Heart right ventricle (tissue), 16 donors: ENCODE measurements at places on chromosomes 16 and 17. TPM values are rescaled to one million over a fixed set of nuclear protein-coding genes. Genes with fewer than 3 reads are reported as not detected.
A peak's percentile ranks its signal among the peaks of the same experiment; 100 is the strongest.

- no peaks in the 10 kb centered on the region for H3K27me3 ChIP-seq
- H3K36me3 ChIP-seq, result no peaks in the 10 kb centered on the region
- no peak overlapping the region for H3K4me3 ChIP-seq
- no peak overlapping the region for H3K27ac ChIP-seq
- peaks cover 39% of the 10 kb centered on the region for H3K4me1 ChIP-seq
Observed at GRCh38 chr17:64443086-64443760, 5.7 kb upstream of the MILR1 start.

DNA sequence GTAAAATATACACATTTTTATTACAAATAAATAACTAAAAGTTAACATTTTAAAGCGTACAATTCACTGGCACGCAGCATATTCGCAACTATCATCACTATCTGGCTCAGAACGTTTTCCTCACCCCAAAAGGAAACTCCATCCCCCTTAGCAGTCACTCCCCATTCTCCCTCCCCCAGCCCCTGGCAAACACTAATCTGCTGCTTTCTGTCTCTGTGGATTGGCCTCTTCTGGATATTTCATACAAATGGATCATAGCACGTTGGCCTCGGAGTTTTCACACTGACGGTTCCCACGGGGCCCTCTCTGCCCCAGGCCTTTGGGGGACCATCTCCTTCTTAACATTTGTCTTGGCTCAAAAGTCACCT, 64.6 kb downstream of the RTN4RL1 start:
- H3K4me1 ChIP-seq, result peaks cover 10% of the 10 kb centered on the region
- no peaks in the 10 kb centered on the region for H3K36me3 ChIP-seq
- no peak for DNase-seq
- H3K27ac ChIP-seq, result no peak overlapping the region
- no peaks in the 10 kb centered on the region for H3K27me3 ChIP-seq
- no peak overlapping the region for H3K4me3 ChIP-seq

Gene TP53TG3C
- polyA plus RNA-seq, result not detected

Gene C16orf92
- polyA plus RNA-seq, result not detected

Gene SLFN14
- polyA plus RNA-seq, result not detected

- no peaks in the 10 kb centered on the region for H3K36me3 ChIP-seq
- H3K27me3 ChIP-seq, result no peaks in the 10 kb centered on the region
- H3K4me1 ChIP-seq, result no peaks in the 10 kb centered on the region
- no peak overlapping the region for H3K27ac ChIP-seq
- H3K4me3 ChIP-seq, result no peak overlapping the region
- DNase-seq, result no peak
Observed at GRCh38 chr17:18968345-18968744, 16.4 kb downstream of the SLC5A10 start.

Gene ZFP3
- polyA plus RNA-seq, result 3.1 TPM

DNA sequence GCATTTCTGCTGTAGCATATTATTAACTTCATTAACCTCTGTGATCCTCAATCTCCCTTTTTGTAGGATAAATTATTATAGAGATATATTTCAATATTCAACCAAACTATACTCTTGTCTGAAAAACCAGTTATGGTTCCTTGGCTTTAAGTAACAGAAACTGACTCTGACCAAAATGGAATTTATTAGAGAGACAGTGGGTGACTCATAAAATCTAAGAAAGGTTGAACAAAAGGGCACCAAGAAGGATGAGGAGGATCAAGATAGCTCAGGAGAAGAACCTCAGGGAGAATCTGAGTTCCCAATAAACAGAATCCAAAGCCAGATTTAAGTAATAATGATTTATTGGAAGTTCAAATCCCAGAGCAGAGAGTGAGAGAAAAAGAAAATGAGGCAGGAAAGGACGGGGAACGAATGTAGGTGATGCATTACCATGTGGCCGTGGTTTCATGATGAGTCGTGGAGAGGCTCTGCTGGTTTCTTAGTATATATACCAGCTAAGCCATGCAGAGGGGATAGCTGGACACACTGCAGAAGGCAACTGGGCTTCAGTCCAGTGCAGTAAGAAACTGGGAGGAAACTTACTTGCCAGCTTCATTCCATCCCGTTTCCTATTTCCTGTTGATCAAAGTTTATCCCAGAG, 151.5 kb upstream of the GOT2 start:
- H3K27me3 ChIP-seq, result no peaks in the 10 kb centered on the region
- no peak overlapping the region for H3K4me3 ChIP-seq
- H3K36me3 ChIP-seq, result no peaks in the 10 kb centered on the region
- DNase-seq, result no peak

Gene CANT1
- 16.7 TPM for polyA plus RNA-seq

DNA sequence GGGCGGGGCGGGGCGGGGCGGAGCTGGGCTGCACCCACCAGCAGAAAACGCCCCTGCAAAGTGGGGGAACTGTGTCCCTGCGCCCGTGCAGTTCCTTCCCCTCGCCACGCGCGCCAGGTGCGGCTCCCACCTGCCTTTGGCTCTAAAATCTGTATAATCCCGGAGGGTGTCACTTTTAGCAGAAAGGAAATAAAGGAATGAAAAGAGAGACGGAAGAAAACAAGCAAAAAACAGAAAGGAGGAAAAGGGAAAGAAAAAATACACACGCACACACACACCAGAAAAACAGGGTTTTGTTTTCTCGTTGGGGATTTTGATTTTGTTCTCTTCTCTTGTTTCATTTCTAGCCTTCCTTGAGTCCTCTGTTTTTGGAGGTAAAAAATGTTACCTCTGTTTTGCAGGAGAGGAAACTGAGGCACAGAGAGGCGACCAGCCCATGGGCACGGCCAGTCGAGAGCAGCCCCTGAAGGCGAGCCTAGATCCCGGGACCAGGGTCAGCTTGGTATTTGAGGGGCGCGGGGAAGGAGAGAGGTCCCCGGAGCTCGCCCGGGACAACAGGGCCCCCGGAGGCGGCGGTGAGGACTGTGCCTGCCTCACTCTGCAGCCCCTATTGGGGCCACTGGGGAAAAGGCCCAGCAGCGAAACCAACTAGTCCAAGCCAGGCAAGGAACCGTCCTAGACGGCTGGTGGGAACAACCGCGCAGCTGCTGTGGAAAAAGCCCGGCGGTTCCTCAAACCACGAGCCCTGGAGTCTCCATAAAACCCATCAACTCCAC, 594 bp upstream of the CARHSP1 start:
- no peaks in the 10 kb centered on the region for H3K27me3 ChIP-seq
- H3K4me3 ChIP-seq, result peak overlapping the region; percentile 86
- peak overlapping the region; percentile 90 for H3K27ac ChIP-seq
- H3K4me1 ChIP-seq, result peaks cover 28% of the 10 kb centered on the region
- DNase-seq, result no peak
- no peaks in the 10 kb centered on the region for H3K36me3 ChIP-seq

GRCh38 chr16:61465285-61465684, 571.0 kb downstream of the CDH8 start:
- H3K4me3 ChIP-seq, result no peak overlapping the region
- no peak for DNase-seq
- H3K27ac ChIP-seq, result no peak overlapping the region
- H3K36me3 ChIP-seq, result no peaks in the 10 kb centered on the region
- no peaks in the 10 kb centered on the region for H3K4me1 ChIP-seq

Gene NXPH3
- 5.9 TPM for polyA plus RNA-seq

Gene CFAP52
- not detected for polyA plus RNA-seq
